Right renal cortex interstitium (tissue), 3 donors: ENCODE measurements at places on chromosomes 3 and 15. TPM values are rescaled to one million over a fixed set of nuclear protein-coding genes. Genes with fewer than 3 reads are reported as not detected.

- no peak for DNase-seq
These were observed 18.9 kb upstream of the TIGIT start for GRCh38 chr3:114274929-114275328.

GRCh38 chr15:83869341-83869740 is 215.4 kb downstream of the ADAMTSL3 start:
- DNase-seq: no peak

DNA sequence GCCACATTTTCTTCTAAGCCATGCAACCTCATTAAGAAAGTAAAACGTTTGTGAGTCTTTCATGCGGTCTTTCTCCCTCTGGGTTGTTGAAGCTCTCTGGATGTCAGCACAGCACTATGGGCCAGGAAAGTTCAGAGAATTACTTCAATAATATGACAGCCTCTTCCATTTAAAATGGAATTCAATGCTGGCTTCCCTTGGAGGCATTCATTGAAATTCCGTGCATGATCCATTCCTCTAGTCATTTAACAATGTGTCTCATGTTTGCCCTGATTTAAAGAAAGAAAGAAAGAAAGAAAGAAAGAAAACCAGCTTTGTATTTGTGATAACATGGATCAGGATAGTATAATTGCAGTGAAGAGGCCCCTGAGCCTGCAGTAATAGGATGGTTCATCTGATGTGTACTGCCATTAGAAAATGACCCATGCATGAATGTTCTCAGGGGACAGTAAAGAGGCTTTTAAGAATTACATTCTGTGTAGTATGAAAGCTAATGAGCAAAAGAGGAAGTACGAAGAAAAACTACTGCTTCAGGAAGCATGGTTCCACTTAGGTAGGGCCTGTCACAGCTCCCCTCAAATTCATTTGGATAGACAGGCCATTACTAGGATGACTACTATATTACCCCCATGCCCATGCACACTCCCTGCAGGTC is 146.0 kb downstream of the ARPP21 start:
- no peak for DNase-seq

DNA sequence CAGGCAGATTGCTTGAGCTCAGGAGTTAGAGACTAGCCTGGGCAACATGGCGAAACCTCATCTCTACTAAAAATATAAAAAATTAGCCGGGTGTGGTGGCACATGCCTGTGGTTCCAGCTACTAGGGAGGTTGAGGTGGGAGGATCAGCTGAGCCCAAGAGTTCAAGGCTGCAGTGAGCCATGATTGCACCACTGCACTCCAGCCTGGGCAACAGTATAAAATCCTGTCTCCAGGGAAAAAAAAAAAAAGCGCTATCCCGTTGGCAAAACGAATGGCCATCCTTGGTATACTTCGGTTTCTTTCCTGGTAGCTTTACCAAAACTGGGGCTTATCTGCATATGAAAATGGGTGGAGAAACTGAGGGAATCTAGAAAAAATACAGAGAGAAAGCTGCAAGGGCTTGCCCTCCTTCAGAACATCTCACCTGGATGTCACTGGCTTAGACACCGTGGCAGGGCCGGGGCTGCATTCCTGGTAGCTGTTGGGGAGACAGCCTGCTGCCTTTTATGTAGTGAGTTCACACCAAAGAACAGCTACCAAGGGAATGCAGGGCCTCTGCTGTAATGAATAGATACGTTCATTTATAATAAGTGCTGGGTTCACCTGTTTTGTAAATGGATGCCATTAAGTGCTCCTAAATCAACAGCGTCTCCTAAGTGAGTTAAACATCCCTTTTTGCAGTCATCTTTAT is 96.0 kb downstream of the IQSEC1 start:
- DNase-seq: no peak

GRCh38 chr3:177467247-177467985 is 270.1 kb upstream of the TBL1XR1 start:
- DNase-seq: no peak

- no peak for DNase-seq
These were observed 54.5 kb downstream of the DCLK3 start for GRCh38 chr3:36709826-36710365.

- no peak for DNase-seq
These were observed 889.8 kb downstream of the ROBO1 start for GRCh38 chr3:78878011-78878410.

INTS14 gene
- polyA plus RNA-seq: 50.8 TPM

DNA sequence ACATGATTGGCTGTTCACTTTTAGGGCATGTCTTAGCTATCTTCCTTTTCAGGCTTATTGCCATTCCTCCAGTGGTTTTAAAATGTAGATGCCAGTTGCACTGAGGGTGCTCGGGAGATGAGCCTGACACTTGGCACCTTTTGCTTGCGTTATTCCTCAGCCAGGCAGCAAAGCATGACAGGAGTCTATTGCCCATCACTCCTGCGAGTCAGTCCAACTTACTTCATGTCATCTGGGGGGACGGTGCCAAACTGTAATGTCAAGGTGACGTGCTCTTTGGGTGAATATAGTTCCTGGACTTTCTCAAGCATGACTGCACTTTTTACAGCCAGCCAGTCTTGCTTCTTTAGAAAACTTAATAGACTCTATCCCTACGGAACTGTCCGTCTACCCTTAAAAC is 406.0 kb upstream of the C2CD4B start:
- no peak for DNase-seq

DNA sequence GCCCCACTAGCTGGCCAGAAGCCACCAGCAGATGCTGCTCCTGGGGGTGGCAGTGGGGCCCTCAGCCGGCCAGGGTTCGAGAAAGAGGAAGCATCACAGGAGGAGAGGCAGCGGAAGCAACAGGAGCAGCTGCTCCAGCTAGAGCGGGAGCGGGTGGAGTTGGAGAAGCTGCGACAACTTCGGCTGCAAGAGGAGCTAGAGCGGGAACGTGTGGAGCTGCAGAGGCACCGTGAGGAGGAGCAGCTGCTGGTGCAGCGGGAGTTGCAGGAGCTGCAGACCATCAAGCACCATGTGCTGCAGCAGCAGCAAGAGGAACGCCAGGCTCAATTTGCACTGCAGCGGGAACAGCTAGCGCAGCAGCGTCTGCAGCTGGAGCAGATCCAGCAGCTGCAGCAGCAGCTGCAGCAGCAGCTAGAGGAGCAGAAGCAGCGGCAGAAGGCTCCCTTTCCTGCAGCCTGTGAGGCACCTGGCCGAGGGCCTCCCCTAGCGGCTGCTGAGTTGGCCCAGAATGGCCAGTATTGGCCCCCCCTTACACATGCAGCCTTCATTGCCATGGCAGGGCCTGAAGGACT is 17.5 kb upstream of the APEH start:
- no peak for DNase-seq
